A172 (cell line): ENCODE measurements at places on chromosomes 1 and 21. TPM values are rescaled to one million over a fixed set of nuclear protein-coding genes. Genes with fewer than 3 reads are reported as not detected.

DNA sequence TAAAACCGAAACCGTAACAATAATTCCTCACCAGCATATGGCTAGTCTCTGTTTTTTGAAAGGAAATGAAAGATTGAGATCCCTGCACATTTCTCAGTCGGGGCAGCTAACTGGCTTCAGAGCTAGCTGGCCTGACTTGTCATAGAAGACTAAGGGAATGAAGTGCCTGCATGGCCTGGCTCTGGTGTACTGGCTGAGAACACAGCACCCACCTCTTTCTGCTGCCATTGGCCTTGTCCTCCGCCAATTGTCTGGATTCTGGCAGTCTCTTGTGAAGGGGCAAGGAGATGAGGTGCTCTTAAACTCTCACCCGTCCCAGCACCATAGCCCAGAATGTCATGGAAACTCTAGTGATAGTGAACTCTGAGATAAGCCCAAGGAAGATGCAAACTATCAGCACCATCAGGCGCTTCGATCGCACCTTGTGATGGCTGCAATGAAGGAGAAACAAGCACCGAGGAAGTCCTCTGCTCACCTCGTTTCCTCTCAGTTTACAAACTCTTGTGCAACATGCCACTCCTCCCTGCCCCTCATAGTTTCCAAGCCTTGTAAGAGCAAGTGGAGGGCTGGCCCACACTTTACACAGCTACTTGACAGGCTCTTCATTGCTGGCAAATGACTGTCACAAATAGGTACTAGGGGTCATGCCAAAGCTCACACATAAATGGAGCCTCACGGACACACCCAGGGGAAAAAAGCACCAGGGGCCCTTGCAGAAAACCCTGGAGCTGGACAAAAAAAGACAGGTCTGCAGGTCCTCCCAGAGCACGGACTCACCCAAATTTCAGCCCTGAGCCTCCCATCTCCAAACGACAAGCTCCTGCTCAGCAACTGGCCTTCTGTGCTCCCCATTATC, 16.4 kb downstream of the INPP5B start:
- DNase-seq, result no peak

CFAP74 gene
- total RNA-seq, result not detected in 2 replicates

SERTAD4 gene
- 8.0 and 12.8 TPM in 2 replicates for total RNA-seq

GRCh38 chr1:2529784-2530512, at the start of gene HES5:
TSS of gene HES5 (minus strand) at chr1:2530263. CDS start at chr1:2530164, 99 bp downstream.
- no peak for DNase-seq

C1orf210 gene
- total RNA-seq, result not detected in 2 replicates

ZNF684 gene
- 5.0 TPM in 2 replicates for total RNA-seq

- peak; percentile 20 for DNase-seq
Observed at GRCh38 chr1:40185951-40186864, 25.0 kb downstream of the RLF start.
